Stimulated activated CD4-positive, alpha-beta T cell treated with anti-CD3 and anti-CD28 coated beads, Interleukin-4, amount 100 ng/mL, for 1 hour (primary cell): ENCODE measurements at places on chromosomes 1 and 21.

- DNase-seq, result no peak
These were observed 32.6 kb upstream of the DENND1B start for GRCh38 chr1:197807739-197808453.

GRCh38 chr1:100265562-100265930 lies 470 bp upstream of the RTCA start:
- no peak for DNase-seq

DNA sequence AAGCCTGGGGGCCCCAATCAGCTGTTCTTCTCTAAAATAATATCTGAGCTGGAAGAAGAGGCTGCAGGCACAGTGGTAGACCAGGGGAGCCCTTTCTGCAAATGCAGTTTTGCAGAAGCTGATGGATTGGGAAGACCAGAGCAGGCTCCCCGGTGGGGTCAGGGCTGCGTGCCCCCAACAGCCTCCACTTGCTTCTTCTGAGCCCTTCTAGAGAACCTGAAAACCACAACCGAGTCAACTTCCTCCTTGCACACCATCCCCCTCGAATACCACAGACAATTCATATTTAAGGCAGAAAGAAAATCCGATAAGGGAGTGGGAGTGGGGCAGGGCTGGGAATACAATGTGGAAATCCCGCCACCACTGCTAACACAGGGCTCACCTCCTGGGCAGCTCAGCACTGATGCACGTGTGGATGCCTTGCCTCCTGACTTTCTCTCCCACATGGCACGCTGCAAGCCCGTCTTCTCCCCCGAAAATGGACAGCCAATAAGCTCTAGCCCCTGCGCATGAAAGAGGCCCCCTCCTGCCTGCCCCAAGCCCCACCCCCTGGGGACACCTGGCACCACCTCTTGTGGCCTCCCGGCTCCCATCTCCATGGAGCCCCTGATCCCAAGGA lies 25.4 kb upstream of the ALDH4A1 start:
- peak; percentile 38 for DNase-seq

- peak; percentile 83 for DNase-seq
These were observed 15.3 kb downstream of the SEMA6C start for GRCh38 chr1:151130987-151131586.

- no peak for DNase-seq
These were observed 44.6 kb downstream of the ATP1A1 start for GRCh38 chr1:116417678-116418077.

DNA sequence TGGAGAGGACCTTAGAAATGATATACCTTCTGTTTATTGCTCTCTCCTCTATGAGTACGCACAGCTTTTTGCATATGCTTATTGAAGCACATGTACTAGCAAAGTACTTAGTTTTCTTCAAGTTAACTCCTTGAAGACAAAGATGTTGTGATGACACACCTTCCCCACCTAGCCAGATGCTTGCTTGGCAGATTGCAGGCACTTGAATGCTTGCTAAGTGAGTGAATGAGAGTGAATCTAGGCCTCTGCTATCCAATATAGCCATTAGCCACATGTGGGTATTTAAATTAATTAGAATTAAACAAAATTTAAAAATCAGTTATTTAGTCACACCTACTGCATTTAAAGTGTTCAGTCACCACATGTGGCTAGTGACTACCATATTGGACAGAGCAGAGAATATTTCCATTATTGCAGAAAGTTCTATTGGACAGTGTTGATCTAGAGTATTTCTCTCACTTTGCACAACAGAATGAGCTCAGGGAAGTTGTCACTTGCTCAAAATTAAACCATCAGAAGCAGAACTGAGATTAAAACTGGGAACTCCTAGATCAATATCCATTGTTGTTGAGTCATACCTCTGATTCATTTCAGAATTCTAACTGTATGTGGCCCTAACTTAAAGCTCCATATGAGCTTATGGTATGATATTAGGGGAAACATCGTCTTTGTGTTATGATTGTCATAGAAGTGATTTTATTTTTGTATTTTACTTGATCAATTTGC lies 8.6 kb upstream of the EEIG2 start:
- no peak for DNase-seq
